Nephron progenitor cell (in vitro differentiated cells): ENCODE measurements at places on chromosomes 16 and 17.

DNA sequence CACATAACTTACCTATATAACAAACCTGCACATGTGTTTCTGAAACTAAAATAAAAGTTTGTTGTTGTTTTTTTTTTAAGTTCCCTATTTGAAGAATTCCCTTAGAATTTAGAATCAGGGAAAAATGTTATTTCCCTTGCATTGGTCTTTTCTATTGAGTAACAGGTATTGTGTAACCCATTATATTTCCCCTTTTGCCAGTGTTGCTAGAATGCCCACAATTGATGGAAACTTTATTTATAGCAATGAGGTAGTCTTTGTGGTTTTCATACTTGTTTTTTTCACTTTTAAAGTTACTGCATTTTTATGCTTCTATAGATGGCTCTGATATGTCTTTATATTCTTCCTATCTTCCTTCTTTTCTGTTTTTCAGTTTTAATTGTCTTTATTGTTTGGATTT lies 3.9 kb downstream of the NLRP1 start:
- H3K4me1 ChIP-seq = peaks cover 23% of the 10 kb centered on the region
- no peaks in the 10 kb centered on the region for H3K36me3 ChIP-seq
- DNase-seq = no peak
- H3K27me3 ChIP-seq = peaks cover 11% of the 10 kb centered on the region
- H3K27ac ChIP-seq = no peak overlapping the region

GRCh38 chr17:8481089-8481488 lies 45.4 kb downstream of the NDEL1 start:
- no peak overlapping the region for H3K4me3 ChIP-seq
- DNase-seq = no peak
- H3K36me3 ChIP-seq = peaks cover 86% of the 10 kb centered on the region
- H3K27me3 ChIP-seq = peaks cover 7% of the 10 kb centered on the region

DNA sequence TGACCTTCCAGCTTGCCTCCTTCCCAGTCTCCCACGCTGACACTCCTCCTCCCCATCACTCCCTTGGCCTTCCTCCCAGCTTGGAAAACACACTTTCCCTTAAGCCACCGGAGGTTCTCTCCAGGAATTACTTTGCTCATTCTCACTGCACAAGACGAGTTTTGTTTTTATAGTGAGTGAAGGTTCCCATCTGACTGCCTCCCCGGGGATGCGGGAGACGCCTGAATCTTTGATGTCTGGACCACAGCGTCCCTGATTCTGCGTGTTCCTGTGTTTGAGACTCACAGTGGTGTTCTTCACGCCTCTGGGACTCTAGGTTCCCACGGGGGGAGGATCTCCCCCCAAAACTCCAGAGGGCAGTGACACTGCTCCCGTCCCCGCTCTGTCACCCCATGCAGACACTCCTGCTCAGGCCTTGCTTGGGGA lies 2.0 kb downstream of the DNAI2 start:
- peak overlapping the region; percentile 47 for H3K27ac ChIP-seq
- peaks cover 65% of the 10 kb centered on the region for H3K4me1 ChIP-seq
- H3K4me3 ChIP-seq = no peak overlapping the region
- no peak for DNase-seq
- H3K27me3 ChIP-seq = peaks cover 55% of the 10 kb centered on the region

GRCh38 chr16:72921620-72922019 lies 126.3 kb downstream of the ZFHX3 start:
- H3K27me3 ChIP-seq = peaks cover 9% of the 10 kb centered on the region
- H3K4me3 ChIP-seq = no peak overlapping the region
- peaks cover 57% of the 10 kb centered on the region for H3K4me1 ChIP-seq
- no peak overlapping the region for H3K27ac ChIP-seq

DNA sequence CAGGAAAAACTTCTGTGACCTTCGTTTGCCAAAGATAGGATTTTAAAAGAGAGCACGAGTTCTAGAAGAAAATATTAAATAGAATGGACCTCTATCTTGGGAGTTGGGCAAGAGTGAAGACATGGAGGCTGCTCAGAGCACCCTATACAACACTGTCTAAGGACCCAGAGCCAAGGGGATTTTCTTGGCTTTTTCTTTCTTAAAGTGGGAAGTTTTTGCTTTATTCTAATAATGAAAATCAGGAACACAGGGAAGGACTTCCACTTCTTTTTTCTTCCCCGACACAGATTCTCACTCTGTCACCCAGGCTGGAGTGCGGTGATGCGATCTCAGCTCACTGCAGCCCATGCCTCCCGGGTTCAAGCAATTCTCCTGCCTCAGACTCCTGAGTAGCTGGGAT lies 94.1 kb downstream of the ZNF778 start:
- peaks cover 35% of the 10 kb centered on the region for H3K4me1 ChIP-seq
- H3K36me3 ChIP-seq = peaks cover 54% of the 10 kb centered on the region
- H3K27ac ChIP-seq = no peak overlapping the region
- H3K4me3 ChIP-seq = no peak overlapping the region
- DNase-seq = no peak

DNA sequence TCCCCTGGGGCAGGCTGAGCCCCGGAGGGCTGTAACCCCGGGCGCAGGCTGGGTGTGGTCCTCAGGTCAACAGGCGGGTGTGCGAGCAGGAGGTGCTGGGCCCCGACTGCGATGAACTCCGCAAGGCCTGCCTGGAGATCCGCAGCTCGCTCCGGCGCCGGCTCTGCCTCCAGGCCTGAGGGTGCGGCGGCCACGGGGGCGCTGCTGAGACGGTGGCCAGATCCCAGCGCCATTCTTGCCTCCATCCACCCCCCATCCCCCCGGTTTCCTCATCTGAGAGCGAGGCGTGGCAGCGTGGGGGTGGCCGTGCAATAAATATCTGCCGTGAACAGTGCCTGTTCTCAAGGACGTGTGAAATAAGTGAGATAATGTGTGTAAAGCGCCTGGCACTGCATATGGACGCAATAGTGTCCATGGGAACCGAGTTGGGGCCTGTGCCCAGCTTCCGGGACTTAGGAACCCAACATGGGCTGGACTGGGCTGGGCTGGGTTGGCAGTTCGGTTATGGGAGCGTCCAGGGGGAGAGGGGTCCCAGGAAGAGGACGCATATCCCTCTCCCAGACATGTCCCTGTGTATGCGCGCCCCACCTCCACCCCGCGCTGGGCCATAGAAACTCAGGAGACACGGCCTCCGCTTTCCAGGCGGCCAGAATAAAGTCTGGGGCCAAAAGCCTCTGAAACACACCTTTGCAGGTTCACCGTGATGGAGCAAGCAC lies 15.0 kb downstream of the ZNF213 start:
- no peaks in the 10 kb centered on the region for H3K36me3 ChIP-seq
- H3K27me3 ChIP-seq = peaks cover 57% of the 10 kb centered on the region
- peak overlapping the region; percentile 88 for H3K4me3 ChIP-seq
- no peak overlapping the region for H3K27ac ChIP-seq
- DNase-seq = peak; percentile 79
- H3K4me1 ChIP-seq = peaks cover 10% of the 10 kb centered on the region

DNA sequence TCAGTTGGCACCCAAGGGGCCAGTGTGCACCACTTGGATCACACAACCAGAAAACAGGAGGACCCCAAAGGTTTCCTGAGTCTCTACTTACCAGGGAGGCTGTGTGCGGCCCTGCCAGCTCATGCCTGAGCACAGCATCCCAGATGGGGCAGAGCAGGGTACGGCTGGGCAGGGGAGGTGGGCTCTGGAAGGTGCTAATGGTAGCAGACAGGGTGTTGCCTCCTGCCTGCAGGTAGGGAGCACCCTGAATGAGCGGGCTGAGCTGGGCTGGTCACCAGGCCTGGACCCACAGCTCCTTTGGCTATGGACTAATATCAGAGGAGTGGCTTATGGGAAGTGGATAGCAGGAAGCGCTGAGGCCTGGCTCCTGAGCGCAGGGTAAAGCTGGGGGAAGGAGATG lies 14.6 kb downstream of the RECQL5 start:
- peaks cover 34% of the 10 kb centered on the region for H3K36me3 ChIP-seq
- H3K27ac ChIP-seq = peak overlapping the region; percentile 42

DNA sequence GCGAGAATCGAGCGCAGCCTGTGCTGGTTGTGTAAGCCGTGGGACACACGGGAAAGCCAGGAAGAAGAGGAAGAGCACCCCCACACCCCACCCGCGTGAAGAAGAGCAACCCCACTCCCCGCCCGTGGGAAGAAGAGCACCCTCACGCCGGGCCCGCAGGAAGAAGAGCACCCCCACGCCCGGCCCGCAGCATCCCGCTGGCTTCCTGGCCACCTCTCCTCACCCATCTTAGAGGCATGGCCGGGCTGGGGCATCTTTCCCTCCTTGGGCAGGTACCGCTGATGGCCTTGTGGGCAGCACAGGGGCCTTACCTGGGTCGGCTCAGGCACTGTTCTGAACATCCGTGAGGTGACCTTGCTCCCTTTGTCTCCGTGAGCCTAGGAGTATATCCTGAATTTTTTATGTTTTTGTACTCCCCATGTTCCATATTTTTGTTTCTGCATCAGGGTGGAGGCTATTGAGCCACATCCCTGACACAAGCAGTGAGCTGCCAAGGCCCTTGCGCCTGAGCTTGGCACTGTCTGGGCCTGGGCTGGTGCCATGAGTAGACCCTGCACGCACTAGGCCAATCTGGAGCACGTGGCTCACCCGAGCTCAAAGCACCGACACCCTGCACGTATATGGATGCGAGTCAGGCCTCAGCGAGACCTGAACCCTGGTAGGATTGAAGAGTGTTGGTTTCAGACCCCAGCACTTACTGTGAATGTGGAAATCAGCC lies 71.4 kb upstream of the KCTD5 start:
- H3K27ac ChIP-seq = no peak overlapping the region
- no peak overlapping the region for H3K4me3 ChIP-seq
- peaks cover 9% of the 10 kb centered on the region for H3K4me1 ChIP-seq

- H3K27me3 ChIP-seq = peaks cover 7% of the 10 kb centered on the region
- H3K27ac ChIP-seq = no peak overlapping the region
- no peak for DNase-seq
- no peak overlapping the region for H3K4me3 ChIP-seq
Observed at GRCh38 chr17:5580969-5581368, 3.3 kb downstream of the NLRP1 start.

- no peaks in the 10 kb centered on the region for H3K4me1 ChIP-seq
- peaks cover 3% of the 10 kb centered on the region for H3K27me3 ChIP-seq
- H3K4me3 ChIP-seq = no peak overlapping the region
- no peak overlapping the region for H3K27ac ChIP-seq
- no peak for DNase-seq
Observed at GRCh38 chr17:67770539-67770938, 52.8 kb downstream of the NOL11 start.

DNA sequence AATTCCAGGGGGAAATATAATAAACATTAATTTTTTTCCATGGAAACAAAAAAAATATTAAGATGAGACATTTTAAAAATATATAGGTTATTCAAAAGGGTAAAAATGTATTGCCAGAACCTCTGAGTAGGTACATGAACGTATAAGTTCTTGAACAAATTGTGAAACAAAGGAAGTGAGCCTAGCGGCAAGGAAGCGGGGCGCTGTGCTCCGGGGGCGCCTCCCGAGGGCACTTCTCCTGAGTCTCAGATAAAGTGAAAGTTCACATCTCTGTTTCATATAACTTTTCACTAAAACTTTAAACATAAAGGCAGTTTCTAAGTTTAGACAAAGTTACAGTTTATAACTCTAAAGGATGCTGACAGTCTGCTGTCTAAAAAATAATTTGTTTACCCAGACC lies 52.3 kb downstream of the TNRC6C start:
- no peak for DNase-seq
- no peaks in the 10 kb centered on the region for H3K27me3 ChIP-seq
- peaks cover 23% of the 10 kb centered on the region for H3K36me3 ChIP-seq
- H3K4me1 ChIP-seq = peaks cover 6% of the 10 kb centered on the region

DNA sequence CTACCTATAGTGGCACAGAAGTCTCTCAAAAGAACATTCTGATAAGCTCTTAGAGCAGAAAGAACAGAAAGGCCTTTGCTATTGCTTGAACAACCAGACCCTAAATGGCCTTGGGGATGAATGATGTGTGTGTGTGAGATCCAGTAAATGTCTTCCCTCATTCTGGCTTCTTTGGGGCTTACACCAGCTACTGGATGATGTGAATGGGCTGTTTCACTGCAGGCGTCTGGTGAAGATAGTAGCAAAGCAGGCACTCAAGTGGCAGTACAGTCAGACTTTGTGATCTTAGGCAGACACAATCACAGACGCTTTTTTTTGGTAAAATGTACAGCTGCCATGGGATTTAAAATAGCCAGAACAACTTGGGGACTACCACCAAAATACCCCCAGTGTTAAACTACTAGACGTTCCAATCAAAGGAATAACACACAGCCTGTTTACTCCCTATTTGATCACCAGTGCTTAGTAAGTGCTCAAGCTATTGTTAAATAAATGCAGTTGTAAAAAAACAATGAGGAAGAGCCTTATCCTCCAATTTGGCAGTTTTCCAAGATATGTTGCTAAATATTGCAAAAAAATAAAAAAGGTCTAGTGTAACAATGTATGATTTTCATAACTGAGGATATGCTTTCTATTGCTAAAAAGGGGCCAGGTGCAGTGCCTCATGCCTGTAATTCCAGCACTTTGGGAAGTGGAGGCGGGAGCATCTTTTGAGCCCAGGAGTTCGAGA lies 17.9 kb downstream of the NDUFAB1 start:
- H3K27me3 ChIP-seq = no peaks in the 10 kb centered on the region
- peaks cover 48% of the 10 kb centered on the region for H3K36me3 ChIP-seq
- DNase-seq = no peak
- H3K27ac ChIP-seq = peak overlapping the region; percentile 60
- no peaks in the 10 kb centered on the region for H3K4me1 ChIP-seq

GRCh38 chr17:15364615-15365014 lies 23.2 kb upstream of the TEKT3 start:
- no peaks in the 10 kb centered on the region for H3K4me1 ChIP-seq
- DNase-seq = no peak
- peaks cover 11% of the 10 kb centered on the region for H3K27me3 ChIP-seq
- H3K27ac ChIP-seq = no peak overlapping the region
- no peaks in the 10 kb centered on the region for H3K36me3 ChIP-seq

DNA sequence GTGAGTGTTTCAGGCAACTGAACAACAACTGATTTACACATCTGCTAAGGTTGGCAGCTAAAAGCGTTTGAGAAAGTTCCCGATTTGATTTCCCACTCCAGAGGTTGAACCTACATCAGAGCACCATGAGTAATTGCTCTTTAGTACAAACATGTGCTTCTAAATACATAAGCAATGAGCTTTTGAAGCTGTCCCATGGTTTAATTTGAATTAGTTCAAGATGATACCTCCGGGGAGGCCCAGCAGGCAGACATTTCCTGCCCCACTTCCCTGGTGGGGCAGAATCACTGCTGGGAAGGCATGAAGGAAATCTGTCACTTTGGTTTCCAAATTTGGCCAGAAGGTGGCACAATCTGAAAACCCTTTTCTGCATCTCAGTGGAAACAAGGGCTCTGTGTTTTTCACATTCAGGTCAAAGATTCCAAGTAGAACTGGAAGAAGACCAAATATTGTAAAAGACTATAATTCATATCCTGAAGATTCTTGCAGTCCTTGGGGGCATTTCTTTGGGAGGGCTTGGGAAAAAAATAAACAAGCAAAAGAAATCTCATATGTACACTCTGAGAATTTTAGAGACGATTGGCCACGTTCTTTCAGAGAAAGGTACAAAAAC lies 176.2 kb upstream of the FAM20A start:
- H3K27me3 ChIP-seq = peaks cover 6% of the 10 kb centered on the region
- DNase-seq = peak; percentile 45
